ENCODE measurements at places on chromosomes 5 and 9. TPM values are rescaled to one million over a fixed set of nuclear protein-coding genes. Genes with fewer than 3 reads are reported as not detected.

TGFBI gene
- total RNA-seq: not detected

ENTREP1 gene
- not detected for total RNA-seq

MAMDC2 gene
- total RNA-seq: not detected

PCDH12 gene
- total RNA-seq: 0.26 TPM

LURAP1L gene
- not detected for total RNA-seq

TRAF1 gene
- total RNA-seq: 51.6 TPM

SELENOP gene
- not detected for total RNA-seq

C7 gene
- total RNA-seq: not detected

PCDHGB3 gene
- 0.16 TPM for total RNA-seq

C9orf57 gene
- not detected for total RNA-seq

STPG3 gene
- total RNA-seq: not detected

OCLN gene
- 1.3 TPM for total RNA-seq

PCDHA3 gene
- not detected for total RNA-seq

Measured in activated CD8-positive, alpha-beta T cell treated with anti-CD3 and anti-CD28 coated beads, Interleukin-2, amount 10 ng/mL, durations not matched to agents 7 days and 5 days (primary cell).